ENCODE measurements at places on chromosomes 6 and 20. TPM values are rescaled to one million over a fixed set of nuclear protein-coding genes. Genes with fewer than 3 reads are reported as not detected.

TEAD3 gene
- 1.6 TPM for polyA plus RNA-seq

TRERF1 gene
- 0.73 TPM for polyA plus RNA-seq

TMEM217 gene
- polyA plus RNA-seq = 15.8 TPM

TNF gene
- polyA plus RNA-seq = not detected

SLC17A3 gene
- not detected for polyA plus RNA-seq

ENPP3 gene
- polyA plus RNA-seq = not detected

RIMS1 gene
- 0.05 TPM for polyA plus RNA-seq

RAET1L gene
- not detected for polyA plus RNA-seq

SERINC3 gene
- 177 TPM for polyA plus RNA-seq

FOXS1 gene
- 0.81 TPM for polyA plus RNA-seq

TOX2 gene
- 7.0 TPM for polyA plus RNA-seq

PCK1 gene
- polyA plus RNA-seq = not detected

PPIL4 gene
- 1.2 TPM for polyA plus RNA-seq

NOTCH4 gene
- polyA plus RNA-seq = 41.8 TPM

GNAS-AS1 gene
- polyA plus RNA-seq = not detected

TSBP1 gene
- not detected for polyA plus RNA-seq

VPS52 gene
- polyA plus RNA-seq = 132 TPM

CENPQ gene
- polyA plus RNA-seq = 3.3 TPM

SAMD10 gene
- 6.9 TPM for polyA plus RNA-seq

Data from endothelial cell of umbilical vein (primary cell).